ENCODE measurements at places on chromosomes 12 and 14.
A peak's percentile ranks its signal among the peaks of the same experiment; 100 is the strongest.

DNA sequence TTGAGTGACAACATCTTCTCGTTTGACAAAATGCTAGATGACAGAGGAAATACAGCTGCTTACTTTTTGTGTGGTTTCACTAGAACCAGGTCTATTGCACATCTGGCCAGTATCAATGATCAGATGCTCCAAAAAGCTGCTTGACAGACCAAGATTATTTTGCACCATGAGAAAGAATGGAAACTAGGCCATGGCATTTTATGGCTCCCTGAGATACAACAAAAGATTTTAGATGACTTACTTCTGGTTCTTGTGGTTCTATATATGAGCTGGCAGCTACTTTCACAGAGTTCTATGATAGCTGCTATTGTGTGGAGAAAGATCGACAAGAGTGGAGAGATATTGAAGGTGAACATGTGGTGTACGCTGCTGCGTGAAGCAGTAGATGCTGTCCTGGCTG, 25.9 kb upstream of the PPFIBP1 start:
- DNase-seq = no peak

DNA sequence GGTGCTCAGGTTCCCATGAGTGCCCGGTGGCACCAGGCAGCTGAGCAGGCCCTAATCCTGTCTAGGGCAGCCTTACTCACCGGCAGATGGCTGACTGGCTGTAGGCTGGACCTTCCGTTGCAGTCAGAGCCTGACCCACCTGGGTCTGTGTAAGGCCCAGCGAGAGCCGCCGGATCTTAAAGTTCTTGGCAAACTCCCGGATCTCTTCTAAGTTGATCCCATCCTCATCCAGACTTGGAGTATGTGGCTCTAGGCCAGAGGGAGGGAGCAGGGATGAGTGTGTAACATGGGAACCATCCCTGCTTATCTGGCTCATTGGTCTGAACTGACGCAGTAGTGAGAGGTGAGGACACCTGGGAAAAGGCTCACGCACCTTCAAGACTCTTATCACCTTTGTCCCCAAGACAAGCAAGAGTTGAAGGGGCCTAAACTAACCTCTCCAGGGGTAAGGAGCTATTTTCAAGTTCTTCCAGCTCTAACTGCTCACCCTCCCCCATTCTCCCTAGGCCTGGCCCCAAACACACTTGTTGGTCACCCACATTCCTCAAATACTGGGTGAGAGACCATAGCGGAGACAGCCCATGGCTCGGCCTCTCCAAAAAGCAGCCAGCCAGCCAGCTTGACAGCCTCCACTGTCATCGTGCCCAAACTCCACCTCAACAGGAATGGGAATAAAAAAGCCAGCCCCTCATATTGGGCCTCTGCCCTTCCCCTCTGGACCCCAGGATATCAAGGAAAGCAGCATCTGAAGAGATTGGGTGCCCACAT, 18.8 kb upstream of the TFCP2 start:
- DNase-seq = no peak

DNA sequence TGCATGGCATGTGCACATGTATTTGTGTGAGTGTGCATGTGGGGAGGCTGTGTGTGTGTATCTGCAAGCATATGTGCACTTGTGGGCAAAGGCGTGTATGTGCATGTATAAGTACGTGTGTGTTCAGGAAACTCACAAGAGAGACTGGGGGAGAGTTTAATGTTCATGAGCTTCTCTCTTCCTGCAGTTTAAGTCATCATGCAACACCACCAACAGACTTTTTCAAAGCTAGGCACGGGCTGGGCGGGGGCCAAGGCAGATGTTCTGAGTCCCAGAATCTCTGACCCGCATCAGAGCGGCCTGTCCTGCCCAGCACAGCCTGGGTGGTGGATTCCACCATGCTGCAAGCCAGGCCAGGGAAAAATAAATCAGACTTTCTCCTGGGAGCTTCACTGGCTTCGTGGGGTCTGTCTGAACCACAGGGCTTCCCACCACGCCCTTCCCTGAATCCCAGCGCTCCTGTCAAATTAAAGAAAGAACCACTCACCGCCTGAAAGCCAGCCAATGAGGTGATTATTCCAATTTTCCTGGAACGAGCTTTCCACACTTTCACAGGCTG, 75.7 kb downstream of the PITPNM2 start:
- DNase-seq = no peak

DNA sequence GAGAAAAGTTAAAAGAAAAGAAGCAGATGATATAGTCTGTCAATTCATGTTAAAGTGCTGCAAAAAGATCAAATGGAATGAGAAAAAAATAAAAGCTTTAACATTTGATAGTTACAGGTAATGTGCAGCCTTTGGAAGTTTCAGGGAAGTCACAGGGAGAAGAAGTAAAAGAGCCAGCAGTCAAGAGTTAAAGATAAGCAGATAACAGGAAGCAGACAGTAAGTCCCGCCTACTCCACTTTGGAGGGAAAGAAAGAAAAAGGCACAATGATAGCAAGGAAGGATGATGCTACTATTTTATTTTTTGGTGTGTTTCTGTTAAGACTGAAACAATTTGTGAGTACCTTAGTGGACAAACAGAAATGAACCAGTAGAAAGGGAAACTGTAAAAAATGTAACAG, 111.1 kb upstream of the KRR1 start:
- no peak for DNase-seq

DNA sequence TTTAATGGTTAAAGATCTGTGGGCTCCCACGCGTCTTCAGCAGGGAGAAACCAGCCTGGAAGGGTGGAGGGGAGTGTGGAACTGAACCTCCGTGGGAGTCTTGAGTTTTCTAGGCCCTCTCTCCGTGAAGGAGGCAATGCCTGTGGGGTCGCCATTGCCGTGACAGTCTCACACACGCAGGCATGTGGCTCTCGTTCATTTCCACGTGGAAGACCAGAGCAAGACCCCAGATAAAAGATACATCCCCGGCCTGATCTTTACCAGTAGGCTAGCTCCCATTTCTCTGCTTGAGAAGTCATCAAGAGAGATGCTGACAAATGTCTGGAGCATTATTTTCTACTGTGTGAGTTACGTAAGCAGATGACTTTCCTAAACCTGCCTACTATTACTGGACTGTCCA, 491.7 kb upstream of the LMO3 start:
- DNase-seq = no peak

DNA sequence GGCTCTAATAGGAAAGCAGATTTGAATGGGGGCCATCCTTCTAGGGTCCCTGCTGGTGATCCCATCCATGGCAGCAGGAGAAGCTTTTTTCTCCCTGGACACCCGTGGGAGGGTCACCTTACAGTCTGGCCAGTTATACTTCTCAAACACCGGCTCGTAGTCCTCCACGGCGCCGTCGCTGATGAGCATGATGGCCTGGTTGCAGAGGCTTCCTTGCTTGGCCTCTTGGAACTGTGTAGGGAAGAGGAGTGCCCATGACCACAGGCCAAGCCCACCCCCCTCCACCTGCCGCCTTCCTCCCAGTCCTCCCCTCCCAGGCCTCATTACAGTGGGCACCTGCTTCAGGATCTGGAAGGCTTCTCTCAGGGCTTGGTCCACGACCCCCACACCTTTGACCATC, 33.8 kb downstream of the CACNA2D4 start:
- DNase-seq = no peak

GRCh38 chr14:52307905-52308304, 6.2 kb upstream of the PTGER2 start:
- DNase-seq = no peak

- DNase-seq = no peak
These were observed 107.0 kb downstream of the PAPLN start for GRCh38 chr14:73344319-73344718.

- DNase-seq = peak; percentile 77
These were observed 80.6 kb downstream of the APAF1 start for GRCh38 chr12:98725476-98726247.

GRCh38 chr12:103673891-103674375, 86.9 kb downstream of the STAB2 start:
- no peak for DNase-seq

DNA sequence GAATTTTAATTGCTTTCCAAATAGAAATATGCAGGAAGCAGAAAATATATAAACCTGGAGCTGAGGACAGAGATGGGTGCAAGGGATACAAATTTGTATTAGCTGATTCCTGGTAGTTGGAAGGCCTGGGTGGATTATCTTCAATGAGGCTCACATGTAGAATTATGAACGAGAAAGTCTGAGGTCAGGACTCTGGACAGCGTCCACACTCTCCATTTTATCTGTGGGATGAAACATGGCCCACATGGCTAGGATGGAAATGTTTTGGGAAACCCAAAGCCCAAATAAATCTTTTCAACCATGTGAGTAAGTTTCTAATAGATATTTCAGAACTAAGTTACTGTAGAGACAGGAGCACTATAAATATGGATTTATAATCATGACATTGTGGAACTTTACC, 256.1 kb downstream of the APAF1 start:
- peak; percentile 6 for DNase-seq

GRCh38 chr12:53713516-53713915, 13.7 kb downstream of the CALCOCO1 start:
- DNase-seq = no peak

DNA sequence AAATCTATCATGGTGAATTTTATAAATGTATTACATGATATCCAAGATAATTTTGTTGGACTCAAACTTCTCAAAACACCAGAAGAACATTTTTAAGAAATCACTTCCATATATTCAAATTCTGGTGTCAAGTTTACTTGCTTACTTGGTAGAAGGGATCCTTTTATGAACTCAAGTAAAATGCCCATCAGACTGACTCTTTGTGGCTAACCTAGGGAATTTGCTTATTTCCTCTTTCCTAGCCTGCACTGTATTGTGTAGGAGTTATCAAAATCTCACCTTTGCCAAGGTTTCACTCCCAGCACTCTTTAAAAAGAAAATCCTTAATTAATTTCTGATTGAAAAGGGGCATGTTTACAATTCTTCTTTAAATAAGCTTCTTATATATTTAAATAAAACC, 196.5 kb downstream of the DUSP6 start:
- DNase-seq = no peak

- no peak for DNase-seq
These were observed 7.6 kb downstream of the M6PR start for GRCh38 chr12:8941691-8942478.

DNA sequence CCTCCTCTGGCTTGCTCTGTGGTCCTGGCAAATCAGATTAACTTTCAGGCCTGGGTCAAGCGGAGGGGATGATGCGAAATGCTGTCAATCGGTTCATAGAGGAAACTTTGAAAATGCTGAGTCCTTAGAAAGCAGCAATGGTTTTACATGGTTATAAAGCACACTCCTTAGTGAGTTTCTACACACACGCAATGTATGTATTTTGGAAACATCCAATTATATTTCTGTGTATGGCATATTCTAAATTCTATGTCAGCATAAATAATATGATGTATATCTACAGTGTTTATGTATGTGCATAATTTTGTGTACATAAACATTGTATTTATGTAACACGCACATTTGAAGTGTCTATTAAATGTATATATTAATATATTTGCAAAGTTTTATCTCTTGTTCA, 118.0 kb upstream of the ARID2 start:
- DNase-seq = no peak

- DNase-seq = peak; percentile 35
These were observed 26.9 kb downstream of the ZFC3H1 start for GRCh38 chr12:71636704-71637115.

- no peak for DNase-seq
These were observed 231.9 kb downstream of the SLC16A7 start for GRCh38 chr12:59827767-59828166.

DNA sequence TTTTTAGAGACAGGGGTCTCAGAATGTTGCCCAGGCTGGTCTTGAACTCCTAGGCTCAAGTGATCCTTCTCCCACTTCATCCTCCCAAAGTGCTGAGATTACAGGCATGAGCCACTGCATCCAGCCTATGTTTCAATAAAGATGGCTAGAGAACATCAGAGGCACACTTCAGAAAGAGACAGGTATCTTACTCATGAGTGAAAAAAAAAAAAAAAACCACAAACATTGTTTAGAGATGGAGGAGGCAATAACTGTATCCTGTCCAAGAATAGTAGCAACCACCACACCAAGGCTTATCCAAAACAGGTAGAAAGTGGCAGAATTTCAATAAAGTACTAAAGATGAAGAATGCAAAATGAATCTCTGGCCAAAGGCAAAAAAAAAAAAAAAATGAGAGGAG, 30.3 kb downstream of the EEA1 start:
- DNase-seq = no peak

- DNase-seq = peak; percentile 83
These were observed 50.1 kb downstream of the CCDC88C start for GRCh38 chr14:91367173-91368171.

DNA sequence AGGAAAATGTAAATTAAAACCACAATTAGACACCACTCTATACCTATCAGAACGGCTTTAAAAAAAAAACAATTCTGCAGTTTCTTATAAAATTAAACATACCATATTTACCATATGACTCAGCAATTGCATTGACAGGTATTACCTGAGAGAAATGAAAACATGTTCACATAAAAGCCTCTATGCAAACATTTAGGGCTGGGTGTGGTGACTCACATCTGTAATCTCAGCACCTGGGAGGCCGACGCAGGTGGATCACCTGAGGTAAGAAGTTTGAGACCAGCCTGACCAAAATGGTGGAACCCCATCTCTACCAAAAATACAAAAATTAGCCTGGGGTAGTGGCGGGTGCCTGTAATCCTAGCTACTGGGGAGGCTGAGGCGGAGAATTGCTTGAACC, 41.1 kb downstream of the SPTB start:
- DNase-seq = no peak

- DNase-seq = no peak
These were observed 10.9 kb downstream of the GATC start for GRCh38 chr12:120457133-120457532.

- DNase-seq = no peak
These were observed 392.5 kb downstream of the GLT1D1 start for GRCh38 chr12:129245769-129246168.

DNA sequence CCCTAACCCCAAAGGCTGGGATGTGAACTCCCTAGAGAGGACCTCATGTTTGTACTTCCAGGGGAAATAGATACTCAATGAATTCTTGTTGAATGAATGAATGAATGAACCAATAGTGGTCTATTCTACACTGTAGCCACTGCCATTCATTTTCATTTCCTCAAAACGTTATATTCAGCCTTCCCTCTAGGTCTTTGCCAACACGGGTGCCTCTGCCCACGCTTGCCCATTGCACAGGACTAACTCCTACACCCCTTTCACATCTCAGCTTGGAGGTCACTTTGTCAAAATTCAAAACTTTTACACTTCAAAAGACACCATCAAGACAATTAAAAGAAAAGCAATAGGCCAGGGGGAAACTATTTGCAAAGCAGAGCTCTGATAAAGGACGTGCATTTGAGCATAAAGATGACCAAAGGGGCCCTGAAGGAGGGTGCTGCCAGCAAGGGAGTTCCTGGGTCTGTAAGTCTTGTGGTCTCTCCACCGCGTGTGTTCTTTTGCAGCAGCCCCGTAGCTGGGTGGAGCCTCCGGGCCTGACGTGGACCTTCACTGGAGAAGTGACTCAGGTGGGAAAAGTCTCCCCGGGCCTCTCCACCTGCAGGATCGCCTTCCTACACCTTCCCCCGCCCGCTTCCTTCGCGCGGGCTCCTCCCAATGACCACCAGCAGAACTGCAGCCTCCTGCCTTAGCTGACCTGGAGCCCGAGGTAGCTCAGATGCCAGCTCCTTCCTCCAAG, 31.5 kb downstream of the TMEM63C start:
- peak; percentile 3 for DNase-seq

GRCh38 chr12:77256956-77257355, 191.6 kb upstream of the E2F7 start:
- no peak for DNase-seq

- no peak for DNase-seq
These were observed 126.1 kb downstream of the KCNK10 start for GRCh38 chr14:88196925-88197324.

All from brain microvascular endothelial cell (primary cell).